ENCODE measurements at places on chromosomes 2 and 18. TPM values are rescaled to one million over a fixed set of nuclear protein-coding genes. Genes with fewer than 3 reads are reported as not detected.

GPC1 gene
- 38.7 TPM for total RNA-seq

DPYSL5 gene
- 101 TPM for total RNA-seq

PLB1 gene
- total RNA-seq = 1.2 TPM

M1AP gene
- total RNA-seq = 0.41 TPM

SP140 gene
- 0.82 TPM for total RNA-seq

GBX2 gene
- total RNA-seq = 0.41 TPM

ALLC gene
- under 0.01 TPM for total RNA-seq

Measured in frontal cortex (tissue), 4 donors.